ENCODE measurements at places on chromosomes 5 and 9.

DNA sequence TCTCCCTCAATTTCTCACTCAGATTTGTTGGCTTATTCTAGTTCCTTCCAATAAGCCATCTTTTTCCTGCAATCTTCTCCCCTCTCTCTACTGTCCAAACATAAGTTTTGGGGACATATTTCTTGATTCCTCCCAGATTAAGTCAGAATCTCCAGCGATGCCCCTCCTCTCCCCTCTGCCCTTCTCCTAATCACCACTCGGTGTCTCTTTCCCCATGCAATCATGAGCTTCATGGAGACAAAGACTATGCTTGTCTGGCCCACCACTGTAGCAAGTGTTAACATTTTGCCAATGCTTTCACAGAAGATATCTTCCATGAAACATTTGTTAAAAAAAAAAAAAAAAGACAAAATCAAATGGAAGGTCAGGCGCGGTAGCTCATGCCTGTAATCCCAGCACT lies 42.4 kb downstream of the PDE6A start:
- no peak for DNase-seq

- DNase-seq: no peak
Observed at GRCh38 chr9:26669701-26670670, 222.6 kb downstream of the CAAP1 start.

DNA sequence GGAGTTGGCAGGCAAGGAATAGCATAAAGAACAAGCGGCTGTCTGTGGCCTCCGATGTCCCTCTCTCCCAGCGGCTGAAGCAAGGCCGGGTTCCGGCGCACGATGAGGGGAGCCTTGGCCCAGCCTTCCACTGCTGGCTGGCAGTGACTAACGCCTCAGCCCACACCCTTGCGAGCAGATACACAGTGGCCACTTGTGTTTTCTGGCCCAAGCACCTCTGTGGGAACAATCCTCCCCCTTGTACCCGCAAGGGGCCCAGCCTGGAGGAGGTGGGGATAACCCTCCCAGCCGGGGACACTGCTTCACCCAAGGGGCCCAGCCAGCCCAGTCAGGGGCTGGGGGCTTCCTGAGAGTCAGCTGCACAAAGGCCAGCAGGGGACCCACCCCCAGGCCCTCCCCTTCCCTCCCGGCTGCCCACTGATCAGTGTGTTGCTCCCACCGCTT lies 23.2 kb downstream of the STK10 start:
- no peak for DNase-seq

- no peak for DNase-seq
Observed at GRCh38 chr9:135567311-135567710, 5.8 kb downstream of the PAEP start.

- no peak for DNase-seq
Observed at GRCh38 chr5:58983526-58984452, 400.9 kb downstream of the RAB3C start.

GRCh38 chr9:36781533-36781932 lies 208.8 kb downstream of the MELK start:
- DNase-seq: no peak

- no peak for DNase-seq
Observed at GRCh38 chr5:136579238-136579637, 213.9 kb upstream of the TRPC7 start.

GRCh38 chr9:79430619-79431018 lies 141.1 kb upstream of the TLE4 start:
- no peak for DNase-seq

- no peak for DNase-seq
Observed at GRCh38 chr5:158484150-158484549, 615.6 kb downstream of the EBF1 start.

- peak; percentile 76 for DNase-seq
Observed at GRCh38 chr9:93064392-93065134, 6.1 kb downstream of the SUSD3 start.

- no peak for DNase-seq
Observed at GRCh38 chr9:133158695-133159094, 5.0 kb downstream of the GBGT1 start.

- DNase-seq: no peak
Observed at GRCh38 chr9:85136507-85136906, 467.0 kb downstream of the NTRK2 start.

DNA sequence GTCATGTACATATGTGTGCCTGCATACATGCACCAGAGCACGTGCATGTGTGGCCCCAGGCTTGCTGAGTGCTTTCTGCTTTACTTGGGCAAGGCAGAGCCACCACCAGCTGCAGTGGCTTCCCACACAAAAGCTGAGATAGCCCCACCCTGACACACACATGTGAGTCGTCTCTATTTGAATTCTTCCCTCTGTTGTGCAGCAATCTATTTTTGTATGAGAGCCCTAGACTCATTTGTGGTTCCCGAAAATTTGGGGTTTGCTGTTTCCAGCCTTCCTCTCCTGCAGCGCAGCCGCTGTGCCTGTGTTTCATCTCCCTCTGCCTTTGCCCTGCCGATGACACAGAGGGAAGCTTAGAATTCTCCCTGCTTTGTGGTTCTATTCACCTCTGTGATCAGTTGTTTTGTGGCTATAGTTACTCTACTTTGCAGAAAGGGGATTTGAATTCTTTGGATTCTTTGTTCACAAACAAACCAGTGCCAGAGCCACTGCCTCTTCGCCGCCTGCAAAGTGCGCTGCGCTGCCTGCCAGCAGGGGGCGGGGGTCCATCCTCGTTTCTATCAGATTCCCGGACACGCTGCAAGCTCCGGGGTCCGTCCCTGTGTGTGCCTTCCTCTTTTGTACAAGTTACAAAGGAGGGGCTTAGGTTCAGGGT lies 95.8 kb upstream of the DAP start:
- DNase-seq: no peak

- DNase-seq: no peak
Observed at GRCh38 chr9:21549251-21549765, 67.2 kb upstream of the IFNE start.

- no peak for DNase-seq
Observed at GRCh38 chr5:156947925-156948324, 15.1 kb downstream of the TIMD4 start.

GRCh38 chr9:110432253-110432652 lies 94.6 kb upstream of the TXNDC8 start:
- DNase-seq: no peak

DNA sequence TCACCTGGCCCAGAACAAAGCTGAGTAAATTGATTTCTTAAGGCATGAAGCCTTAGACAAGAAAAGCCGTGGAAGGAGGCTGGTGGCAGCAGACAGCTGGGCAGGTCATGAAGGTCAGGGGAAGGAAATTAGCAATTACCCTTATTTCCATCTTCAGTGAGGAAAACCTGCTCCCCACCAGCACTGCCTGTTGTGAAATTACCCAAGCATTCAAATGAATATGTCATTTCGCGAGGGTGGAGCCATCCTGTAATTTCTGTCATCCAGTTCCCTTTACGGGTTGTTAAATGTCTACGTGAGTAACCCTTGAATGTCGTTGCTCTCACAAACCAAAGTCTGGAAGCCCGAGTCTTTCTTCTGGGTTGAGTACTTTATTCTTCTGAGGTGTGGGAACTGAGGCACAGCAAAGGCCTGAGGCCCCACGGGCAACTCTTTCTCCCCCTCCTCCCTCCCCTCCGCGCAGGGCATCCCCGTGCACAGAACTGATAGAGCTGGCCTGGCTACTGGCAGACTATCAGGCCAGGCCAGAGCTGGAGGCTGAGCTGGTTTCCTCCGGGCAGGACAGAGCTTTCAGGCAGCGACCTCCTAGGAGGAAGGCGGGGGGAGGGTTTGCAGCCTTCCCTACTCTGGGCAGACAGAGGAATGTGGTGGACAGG lies 22.0 kb upstream of the AK3 start:
- DNase-seq: no peak

DNA sequence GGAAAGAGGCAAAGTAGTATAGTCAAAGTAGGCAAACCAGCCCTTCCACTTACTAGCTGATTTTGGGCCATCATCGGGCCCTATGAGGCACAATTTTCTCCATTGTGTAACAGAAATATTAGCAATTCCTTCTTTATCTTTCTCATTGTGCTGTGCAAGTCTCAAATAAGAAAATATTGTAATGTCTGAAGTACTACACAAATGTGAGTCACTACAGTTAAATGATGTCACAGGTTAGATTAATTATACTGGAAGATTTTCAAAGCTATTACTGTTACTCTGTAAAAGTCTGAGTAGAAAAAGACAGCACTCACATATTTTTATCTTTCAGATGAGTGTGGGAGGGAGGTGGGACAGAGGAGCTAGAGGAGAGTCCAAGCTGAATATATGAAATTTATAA lies 12.4 kb upstream of the TMC1 start:
- DNase-seq: no peak

DNA sequence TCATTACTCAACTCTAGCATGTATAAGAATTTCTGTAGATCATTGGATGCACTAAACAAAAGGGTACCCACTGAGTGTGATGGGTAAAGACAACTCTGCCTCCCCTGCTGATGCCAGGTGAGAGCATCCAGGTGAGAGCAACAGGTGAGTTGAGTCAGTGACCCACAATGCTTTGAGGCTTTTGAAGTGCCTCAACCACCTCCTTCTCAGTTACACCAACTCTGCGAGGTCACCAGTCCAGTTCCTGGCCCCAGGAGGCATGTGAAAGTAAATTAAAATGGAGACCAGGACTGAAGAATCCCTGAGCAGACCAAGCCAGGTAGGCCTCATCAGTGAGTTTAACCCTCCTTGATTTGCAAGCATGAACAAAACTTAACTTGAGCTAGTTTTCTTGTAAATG lies 505.8 kb downstream of the EBF1 start:
- no peak for DNase-seq

DNA sequence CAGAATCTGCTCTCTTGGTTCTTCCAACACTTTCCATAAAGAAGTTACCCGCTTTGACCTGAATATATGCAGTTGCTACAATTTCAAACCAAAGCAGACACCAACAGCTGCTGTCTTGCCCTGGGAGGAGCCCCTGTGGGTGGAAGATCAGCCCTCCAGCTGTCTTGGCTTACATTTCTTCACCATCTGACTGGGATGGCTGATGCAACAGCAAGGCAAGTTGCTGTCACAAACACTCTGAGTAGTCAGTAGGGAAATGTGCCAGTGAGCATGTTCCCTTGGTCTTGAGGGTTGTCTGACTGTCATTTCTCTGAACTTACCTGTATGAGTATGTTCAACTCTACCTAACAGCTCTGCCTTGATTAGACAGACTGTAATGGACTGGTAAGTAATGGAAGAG lies 152.9 kb downstream of the SGCD start:
- no peak for DNase-seq

GRCh38 chr5:150517272-150518152 lies 9.6 kb downstream of the NDST1 start:
- DNase-seq: no peak

DNA sequence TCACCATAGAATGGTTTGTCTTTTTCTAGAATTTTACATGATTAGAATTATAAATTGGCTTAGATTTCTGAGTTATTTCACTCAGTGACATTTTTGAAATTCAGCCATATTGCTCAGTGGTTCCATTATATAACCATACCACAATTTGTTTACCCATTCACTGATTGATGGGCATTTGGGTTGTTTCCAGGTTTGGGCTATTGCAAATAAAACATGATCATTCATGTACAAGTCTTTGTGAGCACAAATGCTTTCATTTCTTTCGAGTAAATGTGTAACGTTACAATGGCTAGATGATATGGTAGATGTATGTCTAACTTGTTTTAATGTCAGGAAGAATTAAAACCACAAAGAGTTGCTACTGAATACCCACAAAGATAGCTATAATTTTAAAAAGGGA lies 279.9 kb upstream of the TARS1 start:
- no peak for DNase-seq

DNA sequence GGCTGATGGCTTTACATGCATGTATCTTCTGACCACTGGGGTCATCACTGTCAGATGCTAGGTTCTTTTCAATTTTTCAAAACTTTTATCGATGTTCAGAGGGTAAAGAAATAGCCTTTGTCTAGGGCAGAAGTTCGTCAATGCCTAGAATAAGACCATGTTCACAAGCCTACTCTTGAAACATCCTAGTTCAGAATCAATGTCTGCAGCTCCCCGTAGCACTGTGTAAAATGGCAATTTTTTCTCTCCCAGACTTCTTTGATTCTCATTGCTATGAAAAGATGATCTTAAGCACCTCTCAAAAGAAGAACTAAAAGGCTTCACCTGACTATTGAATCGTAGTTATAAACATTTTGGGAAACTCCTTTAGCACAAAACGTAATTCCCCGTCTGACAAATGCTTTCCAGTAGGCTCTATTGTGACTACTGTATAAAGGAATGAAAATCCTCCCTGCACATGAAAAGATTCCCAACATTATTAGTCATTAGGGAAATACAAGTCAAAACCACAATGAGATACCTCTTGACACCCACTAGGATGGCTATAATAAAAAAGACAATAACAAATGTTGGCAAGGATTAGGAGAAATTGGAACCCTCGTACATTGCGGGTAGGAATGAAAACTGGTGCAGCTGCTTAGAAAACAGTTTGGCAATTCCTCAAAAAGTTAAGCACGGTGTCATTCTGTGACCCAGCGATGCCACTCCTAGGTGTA lies 263.5 kb downstream of the ARHGAP26 start:
- DNase-seq: no peak

DNA sequence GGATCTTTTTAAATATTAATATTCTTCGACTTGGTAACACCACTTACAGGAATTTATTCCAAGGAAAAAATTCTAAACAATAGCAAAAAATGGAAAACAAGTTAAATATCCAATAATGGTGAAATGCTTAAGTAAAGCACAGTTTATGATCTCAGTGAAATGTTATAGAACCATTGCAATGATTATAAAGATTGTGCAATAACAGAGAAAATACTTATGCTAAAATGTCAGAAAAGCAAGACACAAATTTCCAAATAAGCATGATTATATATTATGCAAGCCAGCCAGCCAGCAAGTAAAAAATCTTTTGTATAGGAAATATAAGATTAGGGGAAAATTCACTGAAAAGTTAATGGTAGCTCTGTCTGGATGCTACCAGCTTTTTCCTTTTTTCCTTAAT lies 102.7 kb upstream of the EFNA5 start:
- no peak for DNase-seq

DNA sequence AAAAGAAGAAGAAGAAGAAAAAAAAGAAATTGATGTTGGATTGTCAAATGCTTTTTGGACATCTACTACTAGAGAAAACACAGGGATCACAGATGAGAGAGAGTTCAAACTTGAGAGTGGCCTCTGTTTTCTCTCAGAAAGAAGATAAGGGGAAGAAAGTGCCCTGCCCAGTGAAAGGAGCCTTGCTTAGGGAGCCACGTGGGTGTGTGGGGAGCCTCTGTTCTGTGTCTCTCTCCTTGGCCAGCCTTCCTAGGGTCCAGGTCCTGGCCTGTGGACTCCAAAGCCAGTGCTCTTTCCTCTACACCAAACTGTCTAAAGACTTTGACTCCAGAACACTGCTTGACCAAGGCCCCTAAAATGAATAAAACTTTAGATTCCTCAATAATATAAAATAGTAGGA lies 22.0 kb upstream of the COL15A1 start:
- no peak for DNase-seq
